A172 (cell line): ENCODE measurements at places on chromosomes 2 and 18.

DNA sequence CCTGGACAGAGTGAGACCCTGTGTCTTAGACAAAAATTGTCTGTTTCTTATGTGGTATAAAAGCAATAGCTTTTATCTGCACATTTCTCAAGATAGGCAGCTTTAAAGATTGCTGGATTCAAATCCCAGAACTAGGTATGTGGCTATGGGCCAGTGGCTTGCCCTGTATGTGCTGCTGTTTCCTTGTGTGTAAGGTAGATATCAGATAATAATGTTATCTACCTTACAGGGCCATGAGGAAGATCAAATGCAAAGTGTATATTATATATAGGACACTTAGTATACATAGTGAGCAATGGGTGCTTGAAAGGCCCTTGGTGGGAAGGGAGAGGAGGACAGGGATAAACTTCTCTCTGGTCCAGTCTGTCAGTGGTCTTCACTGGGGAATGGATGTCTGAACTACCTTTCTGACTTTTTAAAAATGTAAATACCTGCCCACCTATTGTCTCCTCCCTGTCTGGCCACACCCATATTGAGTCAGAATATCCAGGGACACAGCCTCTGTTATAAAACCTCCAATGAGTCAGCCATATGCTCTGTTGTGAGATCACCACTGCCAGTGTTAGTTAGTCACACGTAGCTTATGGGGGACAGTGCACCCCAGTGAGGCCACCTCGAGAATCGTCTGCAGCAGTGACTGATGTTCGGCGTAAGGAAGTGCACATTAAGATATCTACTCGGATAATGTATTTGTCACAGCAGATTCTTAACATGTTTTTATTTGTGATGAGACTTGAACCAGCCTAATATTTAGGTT, 383.4 kb downstream of the PTPRM start:
- DNase-seq: peak; percentile 89

DNA sequence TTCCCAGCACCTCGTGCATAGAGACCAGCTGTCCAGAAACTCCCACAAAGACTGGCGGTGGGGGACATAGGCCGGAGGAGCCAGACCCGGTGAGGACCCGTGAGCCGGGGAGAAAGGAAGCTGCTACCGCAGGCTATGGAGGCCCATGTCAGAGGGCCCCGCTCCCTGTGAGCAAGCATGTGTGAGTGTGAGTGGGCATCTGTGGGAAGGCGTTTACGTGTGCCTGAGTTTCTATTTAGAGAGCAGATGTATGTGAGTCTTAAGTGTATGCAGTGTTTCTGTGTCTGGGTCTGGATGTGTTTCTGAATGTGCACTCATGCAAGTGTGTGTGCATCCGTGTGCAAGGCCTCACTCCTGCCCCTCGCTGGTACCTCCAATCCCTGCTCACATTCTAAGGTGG, 187.8 kb upstream of the RAB6C start:
- DNase-seq: no peak

- DNase-seq: no peak
These were observed 59.3 kb downstream of the NTSR2 start for GRCh38 chr2:11610624-11611242.

DNA sequence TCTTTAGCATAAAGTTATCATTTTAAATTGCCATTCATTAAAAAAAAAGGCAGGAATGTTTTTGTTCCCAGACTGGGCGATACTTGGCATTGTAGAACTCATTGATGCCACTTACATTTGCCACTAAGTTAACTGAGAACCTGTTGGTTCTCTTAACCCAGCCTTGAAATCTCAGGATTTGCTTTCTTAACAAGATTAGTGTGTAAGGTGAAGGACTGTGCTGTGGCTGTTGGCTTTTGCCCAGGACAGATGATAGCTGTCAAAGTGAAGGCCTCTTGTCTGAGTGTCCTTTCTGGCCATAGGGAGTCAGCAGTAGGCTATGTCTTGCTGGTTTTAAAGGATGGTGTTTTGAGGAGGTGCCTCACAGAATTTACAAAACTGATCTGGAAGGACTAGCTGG, 2.6 kb downstream of the DPYSL5 start:
- DNase-seq: no peak

- no peak for DNase-seq
These were observed 9.4 kb upstream of the PAX3 start for GRCh38 chr2:222307978-222308730.

DNA sequence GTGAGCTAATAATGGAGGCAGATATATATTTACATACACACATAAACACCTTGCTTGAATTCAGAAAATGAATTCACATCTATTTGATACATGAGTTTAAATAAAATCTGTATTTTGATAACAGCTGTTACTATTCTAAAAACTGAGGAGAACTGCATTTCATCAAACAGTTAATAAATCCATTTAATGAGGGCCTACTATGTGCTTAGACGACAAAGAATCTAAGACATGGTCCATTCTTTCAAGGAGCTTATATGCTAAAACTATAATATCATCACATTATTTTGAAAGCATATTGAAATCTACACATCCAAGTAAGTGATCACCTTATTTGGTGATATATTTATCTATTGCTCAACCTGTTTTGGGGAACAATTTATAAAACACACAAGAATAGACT, 90.8 kb upstream of the ZFP36L2 start:
- DNase-seq: no peak

- peak; percentile 85 for DNase-seq
These were observed 105.1 kb downstream of the DYSF start for GRCh38 chr2:71558300-71559051.

DNA sequence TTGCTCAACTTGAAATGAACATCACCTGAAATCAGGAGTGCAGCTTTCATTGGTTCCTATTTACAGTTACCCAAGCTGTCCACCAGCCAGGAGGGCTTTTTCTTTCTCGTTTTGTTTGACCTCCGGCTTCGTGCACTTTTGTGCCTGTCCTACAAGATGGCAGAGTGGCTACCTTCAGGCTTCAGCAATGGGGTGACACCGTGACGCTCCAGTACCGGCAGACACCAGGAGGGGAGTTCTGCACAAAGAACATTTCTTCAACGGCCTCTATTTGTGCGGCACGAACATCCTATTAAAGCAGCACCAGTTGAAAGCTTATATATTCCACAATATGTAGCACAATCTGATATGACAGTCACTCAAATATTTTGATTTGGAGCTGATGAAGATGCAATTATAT, 18.3 kb downstream of the RNASEH1 start:
- DNase-seq: no peak

- DNase-seq: no peak
These were observed 4.6 kb downstream of the GTF3C2 start for GRCh38 chr2:27351802-27352598.

DNA sequence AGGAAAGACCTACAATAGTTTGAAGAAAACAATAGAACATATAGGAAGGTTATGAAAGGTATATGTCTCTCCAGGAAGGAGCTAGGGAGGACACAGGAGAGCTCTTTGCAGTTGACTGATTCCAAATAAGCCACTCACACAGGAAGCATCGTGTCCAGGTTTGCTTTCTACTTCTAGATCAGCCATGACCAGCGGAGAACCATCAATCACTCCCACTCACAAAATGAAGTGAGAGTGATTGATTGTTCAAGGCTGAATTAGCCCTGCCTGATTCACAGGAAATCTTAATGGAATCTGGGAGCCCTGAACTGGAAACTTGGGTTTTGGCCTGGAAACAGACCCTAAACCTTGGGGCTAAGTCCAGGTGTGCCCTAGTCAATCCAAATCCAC, 1292.2 kb upstream of the ZEB2 start:
- no peak for DNase-seq

- no peak for DNase-seq
These were observed 6.9 kb downstream of the GMCL1 start for GRCh38 chr2:69836316-69836715.

DNA sequence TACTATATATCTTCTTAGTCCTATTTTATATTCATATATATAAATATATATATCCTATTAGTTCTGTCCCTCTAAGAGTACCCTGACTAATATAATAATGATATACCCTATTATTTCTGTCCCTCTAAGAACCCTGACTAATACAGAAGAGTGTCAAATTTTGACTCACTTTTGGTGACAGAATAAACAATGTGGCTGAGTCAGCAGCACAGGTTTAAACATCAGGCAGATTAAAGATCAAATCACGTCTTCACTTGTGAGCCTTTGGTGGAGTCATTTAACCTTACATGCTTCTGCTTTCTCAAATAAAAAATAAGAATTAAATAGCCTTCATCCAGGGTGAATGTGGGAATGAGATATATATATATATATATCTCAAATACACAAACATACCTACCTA, 615.9 kb upstream of the GCFC2 start:
- DNase-seq: no peak

GRCh38 chr2:219385958-219386520, 1.7 kb downstream of the DNPEP start:
- DNase-seq: no peak

DNA sequence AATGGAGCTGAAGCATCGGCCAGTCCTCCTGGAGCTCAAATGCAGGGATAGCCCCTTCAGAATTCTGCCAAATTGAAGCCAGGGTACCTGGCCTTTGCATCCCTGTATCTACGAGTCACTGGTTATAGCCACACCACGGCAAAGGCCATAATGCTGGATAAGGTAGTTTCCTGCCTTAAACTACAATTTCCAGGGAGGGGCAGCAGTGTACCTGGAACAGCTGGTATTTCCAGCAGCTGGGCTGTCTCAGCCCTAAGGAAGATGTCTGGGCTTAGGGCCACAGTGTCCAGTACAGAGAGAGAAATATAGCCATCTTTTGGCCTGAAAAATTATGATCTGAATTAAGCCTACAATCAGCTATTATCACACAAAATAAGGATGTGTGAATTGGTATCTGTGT, 180.3 kb downstream of the GCA start:
- DNase-seq: no peak
